Activated naive CD4-positive, alpha-beta T cell treated with Interleukin-2 at 50 U/mL for 16 hours (primary cell): ENCODE measurements at places on chromosomes 3 and 15.
A peak's percentile ranks its signal among the peaks of the same experiment; 100 is the strongest.

GRCh38 chr15:66211670-66212562, 41.6 kb downstream of the MEGF11 start:
- no peak for DNase-seq

GRCh38 chr3:93992207-93992606, 12.3 kb downstream of the ARL13B start:
- DNase-seq, result no peak

- DNase-seq, result no peak
Observed at GRCh38 chr3:27737091-27737490, 15.0 kb upstream of the EOMES start.

DNA sequence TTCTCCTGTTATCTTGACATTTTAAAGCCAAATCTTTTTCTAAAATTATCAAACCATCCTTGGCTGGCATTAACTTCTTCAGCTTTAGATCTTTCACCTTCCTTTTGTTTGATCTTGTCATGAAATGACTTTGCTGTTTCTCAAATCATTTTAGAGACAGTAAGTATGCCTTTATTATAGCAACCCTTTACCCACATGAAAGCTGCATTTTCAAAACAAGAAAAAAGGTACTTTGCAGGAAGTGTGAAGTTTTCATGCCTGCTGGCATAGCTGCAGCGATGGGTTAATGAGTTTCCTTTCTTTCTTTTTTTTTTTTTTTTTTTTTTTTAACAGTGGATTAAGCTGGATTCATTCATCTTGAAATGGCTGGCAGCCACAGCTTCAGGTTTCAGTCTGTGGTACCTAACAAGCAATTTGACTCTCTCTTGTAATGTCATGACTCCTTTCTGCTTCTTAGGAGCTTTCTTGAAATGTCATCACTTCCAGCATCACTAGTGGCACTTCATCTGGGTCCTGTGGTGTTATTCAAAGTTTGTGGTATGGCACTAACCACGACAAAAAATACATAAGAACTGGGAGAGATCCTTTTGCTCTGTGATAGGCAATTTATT, 18.8 kb downstream of the SLC25A26 start:
- DNase-seq, result no peak

DNA sequence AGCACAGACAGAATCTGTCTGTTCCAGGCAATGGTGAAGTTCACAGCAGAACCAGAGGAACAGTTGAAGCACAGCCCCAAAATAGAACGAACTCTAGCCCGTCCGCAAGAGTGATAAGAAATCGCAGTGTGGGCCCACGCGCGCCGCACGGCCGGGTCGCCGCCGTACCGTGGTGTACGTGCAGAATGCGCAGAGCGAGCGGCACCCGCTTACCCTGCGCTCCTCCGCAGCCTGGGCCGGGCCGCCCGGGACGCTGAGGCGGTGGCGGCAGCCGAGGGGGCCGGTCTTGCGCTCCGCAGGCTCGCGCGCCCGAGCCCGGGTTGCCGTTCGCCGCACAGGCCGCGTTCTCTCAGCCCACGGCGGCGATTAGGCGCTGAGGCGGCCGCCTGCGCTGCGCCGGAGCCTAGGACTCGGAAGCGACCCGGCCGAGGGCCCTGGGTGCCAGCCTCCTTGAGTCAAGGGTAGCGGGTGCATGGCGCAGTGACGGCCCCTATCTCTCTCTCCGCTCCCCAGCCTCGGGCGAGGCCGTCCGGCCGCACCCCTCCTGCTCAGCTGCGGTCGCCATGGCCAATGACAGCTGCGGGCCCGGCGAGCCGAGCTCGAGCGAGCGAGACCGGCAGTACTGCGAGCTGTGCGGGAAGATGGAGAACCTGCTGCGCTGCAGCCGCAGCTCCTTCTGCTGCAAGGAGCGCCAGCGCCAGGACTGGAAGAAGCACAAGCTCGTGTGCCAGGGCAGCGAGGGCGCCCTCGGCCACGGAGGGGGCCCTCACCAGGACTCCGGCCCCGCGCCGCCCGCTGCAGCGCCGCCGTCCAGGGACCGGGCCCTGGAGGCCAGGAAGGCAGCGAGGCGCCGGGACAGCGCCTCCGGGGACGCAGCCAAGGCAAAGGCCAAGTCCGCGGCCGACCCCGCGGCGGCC, 20.5 kb downstream of the WDR73 start:
- DNase-seq, result peak; percentile 77

GRCh38 chr3:67312155-67312554, 314.0 kb downstream of the KBTBD8 start:
- no peak for DNase-seq

- no peak for DNase-seq
Observed at GRCh38 chr15:101028321-101028720, 109.2 kb downstream of the LRRK1 start.

- no peak for DNase-seq
Observed at GRCh38 chr15:63422891-63423590, 41.4 kb upstream of the CA12 start.

DNA sequence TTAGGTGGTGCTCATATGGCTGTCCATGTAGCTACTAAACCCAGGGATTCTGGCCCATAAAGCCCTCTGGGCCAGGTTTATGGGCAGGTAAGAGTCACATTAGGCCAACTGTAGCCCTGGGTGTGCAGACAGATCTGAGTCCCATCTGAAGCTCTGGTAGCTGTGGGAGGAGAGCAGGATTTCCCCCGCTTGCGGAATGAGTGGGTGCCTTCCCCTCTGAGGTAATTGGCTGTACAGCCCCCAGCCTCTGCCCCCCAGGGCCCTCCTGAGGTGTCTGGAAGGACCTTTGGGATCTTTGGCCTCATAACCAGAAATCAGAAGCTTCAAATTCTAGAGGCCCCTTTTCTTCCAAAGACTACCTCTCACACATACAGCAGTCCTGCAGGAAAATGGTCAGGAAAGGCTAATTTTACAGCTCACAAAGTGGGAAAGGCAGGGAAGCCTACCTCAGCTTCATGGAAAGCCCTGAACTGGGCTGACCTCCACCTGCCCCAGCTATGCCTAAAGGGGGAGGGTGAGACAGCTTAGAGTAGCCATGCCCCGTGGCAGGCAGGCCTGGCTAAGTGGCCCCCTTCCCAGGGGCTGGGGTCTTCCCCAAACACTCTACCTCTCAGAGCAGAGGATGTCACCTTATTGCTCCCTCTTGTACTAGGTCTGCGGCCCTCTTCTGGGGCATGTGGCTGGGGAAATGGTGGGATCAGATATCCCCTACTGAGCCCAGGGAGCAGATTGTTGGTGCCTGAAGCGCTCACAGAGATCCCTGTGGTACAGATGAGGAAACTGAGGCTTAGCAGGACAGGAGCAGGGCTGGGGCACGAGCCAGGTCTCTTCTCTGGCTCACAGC, 16.8 kb downstream of the HEMK1 start:
- no peak for DNase-seq

DNA sequence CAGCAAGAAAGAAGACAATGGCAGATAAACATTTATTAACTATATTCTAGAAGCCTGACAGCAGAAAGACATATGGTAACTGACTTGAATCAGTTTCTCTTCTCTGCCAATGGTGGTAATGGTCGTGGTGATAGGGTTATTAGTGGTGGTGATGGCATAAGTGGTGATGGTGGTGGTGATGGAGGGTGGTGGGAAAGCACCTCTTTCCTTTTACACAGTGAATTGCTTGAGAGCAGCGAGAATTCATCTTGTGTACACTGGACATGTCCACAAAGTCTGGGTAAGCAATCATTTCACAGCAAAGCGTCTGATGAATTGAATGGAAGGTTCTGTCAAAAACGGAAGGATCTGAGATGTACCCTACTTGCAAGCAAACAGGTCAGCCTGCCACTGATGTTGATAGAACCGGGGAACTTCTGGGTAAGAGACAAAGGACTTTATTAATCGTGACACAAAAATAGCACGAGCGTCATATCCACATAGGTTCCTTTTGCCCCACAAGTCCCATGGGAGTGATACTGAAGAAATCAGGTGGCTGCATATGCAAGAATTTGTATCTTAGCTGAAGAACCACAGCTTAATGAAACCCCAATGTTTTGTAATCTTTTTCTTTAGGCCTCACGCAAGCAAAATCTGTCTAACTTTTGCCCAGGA, 23.5 kb upstream of the TBC1D5 start:
- no peak for DNase-seq

GRCh38 chr3:71548705-71549384, 34.7 kb downstream of the FOXP1 start:
- no peak for DNase-seq

DNA sequence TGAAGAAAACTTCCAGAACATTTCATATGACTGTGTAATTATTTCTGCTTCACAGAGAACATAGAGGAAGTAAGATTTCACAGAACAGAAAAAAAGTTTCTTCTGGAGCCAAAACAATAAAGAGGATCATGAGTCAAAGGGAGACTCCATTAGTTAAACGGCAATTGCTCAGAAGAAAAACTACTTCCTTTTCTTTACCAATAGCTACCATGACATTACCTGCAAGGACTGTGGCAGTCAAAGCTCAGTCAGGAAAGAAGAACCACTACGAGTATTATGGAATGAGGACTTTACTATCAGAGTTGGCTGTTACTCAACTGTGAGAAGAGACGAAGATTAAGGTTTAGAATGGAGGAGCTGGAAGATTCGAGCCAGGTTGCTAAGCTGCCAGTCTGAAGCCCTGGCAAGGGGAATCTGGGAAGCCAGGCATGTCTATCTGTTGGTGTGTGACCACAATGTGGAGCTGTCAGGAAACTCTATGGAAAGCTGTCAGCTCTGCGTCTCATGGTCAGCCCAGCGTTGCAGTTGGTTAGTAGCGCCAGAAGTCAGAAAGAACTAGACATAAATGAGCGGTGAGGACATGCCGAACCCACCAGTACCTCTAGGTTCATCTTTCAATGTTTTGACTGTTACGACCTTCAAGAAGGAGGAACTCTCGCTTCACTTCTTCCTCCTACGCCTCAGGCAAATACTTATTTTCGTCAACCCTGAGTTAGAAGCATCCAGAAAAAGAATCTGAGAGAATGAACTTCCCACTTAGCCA, 604.3 kb downstream of the FGF12 start:
- DNase-seq, result no peak

DNA sequence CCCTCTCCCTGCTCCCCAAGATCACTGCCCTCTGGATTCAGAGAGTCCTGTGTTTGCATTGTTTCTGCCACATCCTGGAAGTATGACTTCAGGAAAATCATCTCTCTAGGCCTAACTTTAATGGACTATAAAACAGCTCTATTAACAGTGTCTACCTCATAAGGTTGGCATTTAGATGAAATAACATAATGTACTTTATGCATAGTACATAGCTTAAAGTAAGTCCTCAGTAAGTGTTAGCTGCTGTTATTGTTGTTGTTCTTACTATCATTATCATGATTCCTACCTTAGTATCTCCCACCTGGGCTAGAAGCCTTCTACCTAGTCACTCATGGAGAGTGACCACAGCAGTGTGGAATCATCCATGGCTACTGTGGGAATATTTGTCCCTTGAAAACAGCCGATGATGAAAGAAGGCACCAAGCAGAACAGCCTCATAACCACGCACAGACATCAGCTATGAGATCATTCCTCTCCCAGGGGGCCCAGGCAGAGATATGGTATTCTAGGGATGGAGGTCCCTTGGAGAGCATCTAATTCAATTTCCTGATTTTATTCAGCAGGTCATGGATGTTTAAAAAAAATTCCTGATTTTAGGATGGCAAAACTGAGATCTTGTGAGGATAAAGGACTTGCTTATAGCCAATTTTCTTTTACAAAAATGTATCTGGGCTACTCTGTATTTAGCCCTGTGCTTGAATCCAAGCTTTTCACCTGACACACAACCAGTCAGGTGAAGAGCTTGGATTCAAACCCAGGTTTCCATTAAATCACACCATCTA, 1.9 kb downstream of the FSD2 start:
- DNase-seq, result no peak

- DNase-seq, result no peak
Observed at GRCh38 chr3:122324871-122325323, at the start of gene CSTA. TSS of gene CSTA (plus strand) at chr3:122325248. CDS start at chr3:122325293, 45 bp downstream.

- no peak for DNase-seq
Observed at GRCh38 chr3:138112362-138112761, 3.0 kb downstream of the DZIP1L start.

DNA sequence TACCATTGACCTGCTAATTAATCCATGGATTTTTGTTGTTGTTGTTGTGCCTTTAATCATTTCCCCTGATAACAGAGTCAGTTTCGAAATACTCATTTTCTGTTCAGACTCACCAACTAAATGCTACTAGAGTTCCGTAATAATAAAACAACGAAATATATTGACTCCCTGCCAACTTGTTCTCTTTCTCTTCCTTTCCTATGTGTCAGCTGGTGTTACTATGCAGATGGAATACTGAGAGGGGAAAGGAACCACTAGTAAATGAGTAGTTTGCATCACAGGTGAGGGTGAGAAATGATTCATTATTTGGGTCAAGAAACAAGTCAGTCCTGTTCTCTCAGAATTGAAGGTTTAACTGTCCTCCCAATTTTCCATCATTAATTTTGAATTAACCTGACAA, 1027.3 kb downstream of the TUSC7 start:
- DNase-seq, result no peak
